Lung microvascular endothelial cell (primary cell): ENCODE measurements at places on chromosomes 12 and 14.

DNA sequence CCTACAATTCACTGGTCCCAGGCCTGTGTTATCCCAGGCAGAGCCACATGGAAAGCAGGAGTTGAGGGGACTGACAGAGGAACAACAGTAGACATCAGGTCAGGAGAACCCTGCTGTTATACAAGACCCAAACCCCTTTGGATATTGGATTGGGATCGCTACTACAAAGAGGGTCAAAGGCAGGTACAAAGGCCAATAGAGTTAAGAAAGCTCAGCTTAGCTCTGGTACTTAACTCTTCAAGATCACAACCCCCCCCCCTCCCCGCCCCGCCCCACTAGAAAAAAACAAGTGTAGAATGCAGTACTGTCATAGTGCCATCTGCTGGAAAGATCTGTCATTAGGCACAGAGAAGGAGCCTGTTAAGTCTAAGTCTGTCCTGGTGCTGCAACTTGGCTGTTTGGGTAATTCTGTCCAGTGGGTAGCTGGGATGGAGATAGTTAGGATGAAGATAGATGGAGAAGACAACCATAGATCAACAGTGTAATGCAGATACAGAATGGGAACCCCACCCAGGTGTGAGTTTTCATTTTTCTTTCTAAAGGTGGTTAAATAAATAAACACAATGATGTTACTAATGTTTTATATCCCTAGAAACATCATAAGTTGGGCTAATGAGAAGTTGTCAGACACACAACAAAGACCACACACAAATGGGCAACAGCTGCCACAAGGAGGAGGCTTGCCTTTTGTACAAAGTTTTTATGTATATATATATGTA is 17.2 kb downstream of the REM2 start:
- DNase-seq: peak; percentile 71

GRCh38 chr14:23559010-23559925 is 3.2 kb downstream of the THTPA start:
- peak; percentile 63 for DNase-seq

GRCh38 chr12:57720606-57721595 is 17.6 kb downstream of the AGAP2 start:
- no peak for DNase-seq

DNA sequence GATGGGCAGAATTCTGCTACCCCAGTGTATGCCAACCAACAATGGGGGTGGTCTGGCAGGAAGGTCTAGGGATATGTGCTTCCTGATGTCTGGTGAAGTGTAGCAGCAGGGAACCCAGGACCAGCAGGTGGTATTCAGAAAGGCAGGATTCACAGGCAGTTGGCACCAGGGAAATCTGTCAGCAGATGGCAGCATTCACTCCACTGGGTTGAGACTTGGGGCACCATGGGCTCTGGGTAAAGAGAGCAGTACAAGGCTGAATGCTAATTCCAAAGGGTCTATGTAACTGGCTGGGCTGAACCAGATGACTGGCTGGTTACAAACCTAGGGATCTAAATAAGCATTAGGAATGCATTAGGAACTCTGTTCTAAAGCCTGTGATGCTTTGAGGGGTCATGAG is 466.9 kb upstream of the STXBP6 start:
- no peak for DNase-seq

DNA sequence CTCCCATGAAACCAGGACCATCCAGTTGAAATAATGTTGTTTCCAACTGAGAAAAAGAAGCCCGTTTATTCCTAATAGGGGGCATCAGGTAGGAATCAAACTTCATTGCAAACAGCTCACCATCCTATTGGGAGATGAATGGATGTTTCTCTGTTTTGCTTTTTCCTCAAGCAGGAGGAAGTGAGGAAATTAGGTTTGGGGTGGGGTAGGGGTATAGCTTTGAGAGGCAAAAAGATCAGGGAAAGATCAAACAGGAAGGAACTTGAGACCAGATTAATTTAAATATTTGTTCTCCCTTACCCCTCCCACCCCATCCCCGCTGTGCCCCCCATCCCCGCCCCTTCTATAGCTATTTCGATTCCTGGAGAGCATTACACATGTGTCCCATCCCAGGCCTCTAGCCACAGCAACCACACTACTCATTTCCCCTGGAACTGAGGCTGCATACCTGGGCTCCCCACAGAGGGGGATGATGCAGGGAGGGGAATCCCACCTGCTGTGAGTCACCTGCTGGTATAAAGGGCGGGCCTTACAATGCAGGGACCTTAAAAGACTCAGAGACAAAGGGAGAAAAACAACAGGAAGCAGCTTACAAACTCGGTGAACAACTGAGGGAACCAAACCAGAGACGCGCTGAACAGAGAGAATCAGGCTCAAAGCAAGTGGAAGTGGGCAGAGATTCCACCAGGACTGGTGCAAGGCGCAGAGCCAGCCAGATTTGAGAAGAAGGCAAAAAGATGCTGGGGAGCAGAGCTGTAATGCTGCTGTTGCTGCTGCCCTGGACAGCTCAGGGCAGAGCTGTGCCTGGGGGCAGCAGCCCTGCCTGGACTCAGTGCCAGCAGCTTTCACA is at the start of gene IL23A:
IL23A (plus strand) TSS at position 577 of the 850 bp plus-strand sequence; CDS start at position 738, 161 bp downstream.
- no peak for DNase-seq

DNA sequence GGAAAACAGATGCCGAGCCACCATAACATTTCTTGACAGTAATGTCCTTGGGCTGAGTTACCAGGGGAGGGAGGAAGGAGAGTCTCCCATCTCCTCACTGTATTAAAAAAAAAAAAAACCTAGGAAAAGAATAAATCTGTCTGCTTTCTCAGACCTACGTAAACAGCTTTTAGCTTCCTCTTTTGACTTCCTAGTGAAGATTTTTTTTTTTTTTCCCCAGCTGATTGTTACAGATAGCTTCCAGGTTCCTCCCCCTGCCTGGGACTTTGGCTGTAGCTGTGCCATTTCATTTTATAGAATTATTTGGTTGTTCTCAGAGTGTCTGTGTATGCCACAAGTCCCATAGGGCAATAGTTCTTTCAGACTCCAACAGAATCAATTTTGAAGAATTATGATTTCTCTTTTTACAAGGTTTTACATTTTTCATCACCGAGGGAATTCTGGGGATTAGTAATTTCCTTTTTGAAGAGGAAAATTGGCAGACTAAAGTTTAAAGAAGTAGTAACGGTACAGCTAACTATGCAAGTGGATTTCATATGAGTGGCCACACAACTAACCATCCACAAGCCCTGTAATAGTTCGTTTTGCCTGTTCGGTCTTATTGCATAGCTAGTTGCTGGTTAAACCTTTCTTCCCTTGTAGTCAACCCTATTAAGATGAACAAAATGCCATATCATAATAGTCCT is 23.1 kb upstream of the GNS start:
- DNase-seq: peak; percentile 63

- no peak for DNase-seq
These were observed 318.8 kb downstream of the NRXN3 start for GRCh38 chr14:78488938-78489337.

DNA sequence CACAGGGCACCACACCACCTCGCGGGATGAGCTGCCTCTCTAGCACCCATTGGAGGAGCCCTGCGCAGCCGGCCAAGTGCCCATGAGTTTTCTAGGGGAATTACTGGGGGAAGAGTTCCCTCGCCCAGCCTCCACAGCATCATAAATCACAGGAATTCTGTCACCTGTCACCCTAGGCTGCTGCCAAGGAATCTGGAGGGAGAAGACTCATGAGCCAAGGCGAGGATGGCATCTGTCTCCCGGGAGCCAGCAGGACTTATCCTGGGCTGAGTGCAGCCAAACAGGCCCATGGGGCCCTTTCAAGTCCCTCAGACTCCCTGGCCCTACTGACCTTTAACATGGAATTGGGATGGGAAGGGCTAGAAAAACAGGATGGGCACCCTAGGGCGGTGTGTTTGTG is 7.8 kb upstream of the OTUB2 start:
- no peak for DNase-seq

DNA sequence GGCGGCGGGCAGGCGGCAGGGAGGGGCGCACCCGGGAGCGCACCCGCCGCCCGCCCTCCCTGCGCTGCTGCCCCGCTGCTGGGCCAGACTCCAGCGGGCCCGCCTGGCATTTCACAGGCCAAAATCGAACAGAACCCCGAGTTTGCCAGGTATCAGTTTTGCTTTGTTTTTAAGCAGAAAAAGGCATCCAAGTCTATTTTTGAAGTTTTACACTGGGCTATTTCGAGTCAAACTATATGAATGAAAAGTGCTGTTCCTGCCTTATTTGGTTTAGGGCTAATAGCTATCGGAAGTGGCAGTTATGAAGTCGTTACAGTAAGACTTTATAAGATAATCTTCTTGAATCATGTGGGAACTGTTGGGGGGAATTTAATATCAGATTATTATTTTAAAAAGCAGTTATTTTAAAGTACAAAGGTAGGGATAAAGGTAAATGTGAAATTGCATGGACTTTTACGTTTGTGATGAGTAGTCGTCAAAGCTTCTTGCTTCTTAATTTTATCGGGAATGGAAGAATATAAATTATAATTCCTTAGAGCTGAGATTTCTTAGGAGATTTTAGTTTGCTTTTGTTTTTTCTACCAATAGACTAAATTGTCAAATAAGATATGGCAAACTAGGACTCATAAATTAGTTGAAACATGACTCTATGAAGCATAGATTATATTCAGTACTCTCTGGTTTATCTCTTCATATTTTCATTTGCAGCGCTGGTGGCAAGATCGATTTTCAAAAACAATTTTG is 1.1 kb downstream of the MSRB3 start:
- DNase-seq: no peak

DNA sequence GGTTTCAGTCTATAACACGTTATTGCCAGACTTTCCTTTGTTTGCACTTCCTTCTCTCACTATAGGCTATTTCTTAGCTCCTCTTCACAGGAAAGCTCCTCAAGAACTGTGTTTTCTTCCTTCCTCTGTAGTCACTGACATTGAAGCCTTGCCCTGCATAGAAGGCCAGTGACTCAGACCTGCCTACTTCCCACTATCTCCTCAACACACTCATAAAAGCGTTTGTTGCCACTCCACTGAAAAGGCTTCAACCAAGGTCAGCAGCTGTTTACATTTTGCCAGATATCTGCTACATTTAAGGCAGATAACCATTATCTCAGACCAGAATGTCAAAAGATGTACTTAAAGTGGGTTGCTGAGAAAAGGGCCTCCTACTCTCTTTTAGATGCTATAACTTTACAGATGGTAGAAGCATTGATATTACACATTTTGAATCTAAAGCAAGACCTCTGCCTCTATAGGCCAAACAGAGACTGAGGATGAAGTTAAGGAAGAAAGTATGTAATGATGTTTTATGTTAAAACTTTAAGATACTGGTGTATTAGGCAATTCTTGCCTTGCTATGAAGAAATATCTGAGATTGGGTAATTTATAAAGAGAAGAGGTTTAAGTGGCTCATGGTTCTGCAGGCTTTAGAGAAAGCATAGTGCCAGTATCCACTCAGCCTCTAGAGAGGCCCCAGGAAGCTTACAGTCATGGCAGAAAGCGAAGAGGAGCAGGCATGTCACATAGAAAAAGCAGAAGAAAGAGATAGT is 233.3 kb upstream of the FLRT2 start:
- no peak for DNase-seq

DNA sequence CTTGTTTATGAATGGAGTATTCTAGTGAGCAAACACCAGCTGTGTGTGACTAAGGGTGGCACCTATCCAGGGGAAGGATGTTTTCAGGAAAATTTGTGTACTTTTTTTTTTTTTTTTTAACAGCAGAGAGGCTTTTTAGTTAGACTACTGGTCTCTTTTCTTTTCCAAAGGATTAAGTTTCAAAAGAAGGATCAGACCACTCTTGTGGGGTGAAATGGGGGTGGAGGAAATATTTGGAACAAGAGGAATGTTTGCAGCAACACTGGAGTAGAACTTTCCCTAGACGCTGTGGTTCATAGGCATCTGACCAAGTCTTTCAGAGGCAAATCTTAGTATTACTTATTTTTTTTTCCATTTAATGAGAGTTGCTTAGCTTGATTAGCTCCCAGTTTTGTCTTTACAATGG is 21.1 kb downstream of the NUBPL start:
- DNase-seq: peak; percentile 2

DNA sequence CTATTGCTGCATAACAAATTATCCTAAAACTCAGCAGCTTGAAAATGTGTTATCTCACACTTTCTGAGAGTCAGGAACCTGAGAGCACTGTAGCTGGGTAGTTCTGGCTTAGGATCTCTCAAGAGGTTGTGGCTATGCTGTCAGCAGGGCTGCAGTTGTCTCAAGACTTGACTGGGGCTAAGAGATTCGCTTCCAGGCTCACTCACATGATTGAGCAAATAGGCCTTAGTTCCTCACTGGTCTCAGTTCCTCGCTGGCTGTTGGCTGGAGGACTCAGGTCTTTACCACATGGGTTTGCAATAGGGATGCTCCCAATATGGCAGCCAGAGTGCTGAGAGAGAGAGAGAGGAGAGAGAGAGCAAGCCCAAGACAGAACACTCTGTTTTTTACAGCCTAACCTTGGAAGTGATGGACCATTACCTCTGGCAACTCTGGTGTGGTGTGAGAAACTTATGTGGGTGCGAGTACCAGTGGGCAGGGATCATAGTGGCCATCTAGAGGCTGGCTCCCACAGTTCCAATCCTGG is 15.9 kb upstream of the DHRS2 start:
- DNase-seq: no peak

GRCh38 chr12:108080363-108080762 is 48.7 kb upstream of the WSCD2 start:
- DNase-seq: no peak

DNA sequence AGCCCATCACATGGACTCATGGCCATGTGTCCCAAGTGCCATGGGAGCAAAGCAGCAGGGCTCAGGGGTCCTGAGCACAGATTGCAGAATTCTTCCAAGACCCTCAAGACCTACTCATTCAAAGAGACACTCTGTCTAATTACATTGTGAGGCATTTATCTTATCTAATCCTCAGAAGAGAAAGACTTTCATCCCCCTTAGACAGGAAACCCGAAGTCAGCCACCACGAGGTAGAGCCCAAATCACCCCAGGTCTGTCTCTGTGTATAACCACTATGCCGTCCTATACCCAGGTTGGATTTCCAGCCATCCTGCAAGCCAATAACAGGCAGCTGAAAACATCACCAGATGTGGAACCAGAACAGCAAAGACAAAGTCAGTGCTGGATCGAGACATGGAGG is 8.9 kb upstream of the BCL11B start:
- no peak for DNase-seq

GRCh38 chr12:57631566-57632072 is 1.4 kb downstream of the B4GALNT1 start:
- DNase-seq: no peak

GRCh38 chr12:113103756-113104450 is 31.7 kb downstream of the RASAL1 start:
- DNase-seq: no peak

- DNase-seq: no peak
These were observed 173.5 kb downstream of the PAX9 start for GRCh38 chr14:36835128-36835527.

DNA sequence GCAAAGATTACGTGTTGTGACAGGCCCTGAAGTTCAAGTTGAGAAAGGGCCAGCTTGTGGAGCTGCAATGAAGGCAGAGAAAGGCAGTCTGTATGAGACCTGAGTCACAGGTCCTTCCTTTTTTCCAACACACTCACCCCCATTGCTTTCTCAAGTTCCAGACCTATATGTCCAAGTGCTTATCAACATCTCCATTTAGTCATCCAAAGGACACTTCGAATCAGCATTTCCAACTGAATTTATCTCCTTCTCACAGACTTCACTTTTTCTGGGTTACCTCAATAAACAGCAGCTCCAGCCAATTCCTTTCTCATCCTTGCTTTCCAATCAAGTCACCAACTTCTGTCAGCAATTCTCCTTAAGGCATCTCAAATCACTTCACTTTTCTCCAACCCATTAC is 56.4 kb upstream of the KIF21A start:
- DNase-seq: no peak

- peak; percentile 65 for DNase-seq
These were observed 22.7 kb upstream of the KRT78 start for GRCh38 chr12:52871291-52872039.

GRCh38 chr14:99122521-99123125 is 149.4 kb downstream of the BCL11B start:
- DNase-seq: no peak
